ENCODE measurements at places on chromosomes 2 and 18.

GRCh38 chr2:143533846-143534245 lies 404.6 kb downstream of the ARHGAP15 start:
- no peak for DNase-seq

- no peak for DNase-seq
Measured at GRCh38 chr18:54777118-54777791, 51.0 kb upstream of the RAB27B start.

DNA sequence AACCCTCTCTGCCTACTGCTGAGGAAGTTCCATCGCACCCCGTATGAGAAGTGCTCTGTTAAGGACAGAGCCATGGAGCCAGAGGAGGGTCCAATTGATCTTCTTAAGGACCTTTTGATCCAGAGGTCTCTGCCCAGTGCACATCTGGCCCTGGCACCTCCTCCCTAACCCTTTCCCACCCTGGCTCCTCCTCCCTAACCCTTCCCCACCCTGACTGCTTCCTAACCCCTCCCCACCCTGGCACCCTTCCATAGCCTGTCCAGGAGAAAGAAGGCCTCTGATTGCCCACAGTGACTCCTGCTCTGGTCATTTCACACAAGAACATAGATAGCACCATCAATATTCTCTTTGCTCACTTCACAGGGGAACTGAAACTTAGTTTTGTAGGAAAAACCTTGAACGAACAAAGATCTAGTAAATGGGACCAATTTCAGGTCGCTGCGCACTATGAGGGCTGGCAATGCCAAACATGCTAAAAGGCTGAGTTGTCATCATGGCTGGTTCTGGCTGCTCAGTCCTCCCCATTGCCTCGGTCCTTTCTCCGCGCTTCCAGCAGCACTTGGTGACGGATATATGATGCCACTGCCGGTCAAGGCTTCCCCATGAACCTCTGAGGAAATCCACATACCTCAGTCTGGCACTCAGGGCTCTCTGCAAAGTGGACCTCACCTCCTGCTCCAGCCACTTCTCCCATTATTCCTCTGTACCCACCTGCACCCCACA lies 49.2 kb downstream of the PKDCC start:
- no peak for DNase-seq

- no peak for DNase-seq
Measured at GRCh38 chr2:201795607-201796477, 10.5 kb upstream of the CDK15 start.

DNA sequence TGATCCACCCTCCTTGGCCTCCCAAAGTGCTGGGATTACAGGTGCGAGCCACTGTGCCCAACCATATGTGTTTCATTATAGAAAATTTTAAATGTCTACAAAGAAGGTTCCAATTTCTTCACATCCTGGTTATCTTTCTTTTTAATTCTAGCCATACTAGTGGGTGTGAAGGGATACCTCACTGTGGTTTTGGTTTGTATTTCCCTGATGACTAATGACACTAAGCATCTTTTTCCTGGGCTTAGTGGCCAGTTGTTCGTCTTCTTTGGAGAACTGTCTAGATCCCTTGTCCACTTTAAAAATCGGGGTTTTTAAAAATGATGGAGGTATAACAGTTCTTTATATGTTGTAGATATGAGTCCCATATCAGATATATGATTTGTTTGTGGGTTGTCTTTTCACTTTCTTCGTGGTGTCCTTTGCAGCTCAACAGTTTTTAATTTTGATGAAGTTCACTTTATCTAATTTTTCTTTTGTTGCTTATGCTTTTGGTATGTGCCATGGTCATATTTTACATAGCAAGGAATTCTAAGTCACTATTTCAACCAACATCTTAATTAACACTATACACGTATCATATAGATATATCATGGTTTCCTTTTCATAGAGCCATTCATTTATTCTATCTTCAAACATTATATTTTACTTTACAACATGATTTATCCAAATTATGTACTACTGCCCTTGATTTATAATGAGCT lies 135.0 kb upstream of the RIOK3 start:
- DNase-seq = no peak

GRCh38 chr18:73942081-73942625 lies 205.5 kb downstream of the FBXO15 start:
- no peak for DNase-seq

DNA sequence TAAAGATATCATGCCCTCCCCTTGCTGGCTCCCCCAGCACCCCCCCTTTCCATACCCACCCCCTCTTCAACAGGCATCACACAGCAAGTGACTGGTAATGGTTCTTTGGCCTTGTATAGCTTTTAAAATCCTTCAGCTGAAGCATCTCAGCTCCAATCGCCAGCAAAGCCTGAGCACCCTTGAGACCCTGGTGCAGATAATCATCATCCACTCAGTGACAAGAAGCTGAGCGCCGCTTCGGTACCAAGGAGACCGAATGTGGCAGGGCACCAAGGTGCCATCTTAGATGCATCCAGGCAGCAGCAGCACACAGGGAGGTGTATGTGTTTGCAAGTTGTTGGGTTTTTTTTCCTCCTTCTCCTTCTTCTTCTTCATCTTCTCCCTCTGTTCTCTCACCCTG lies 232.7 kb downstream of the BCL11A start:
- DNase-seq = no peak

- no peak for DNase-seq
Measured at GRCh38 chr2:240203788-240204270, 63.4 kb upstream of the OTOS start.

DNA sequence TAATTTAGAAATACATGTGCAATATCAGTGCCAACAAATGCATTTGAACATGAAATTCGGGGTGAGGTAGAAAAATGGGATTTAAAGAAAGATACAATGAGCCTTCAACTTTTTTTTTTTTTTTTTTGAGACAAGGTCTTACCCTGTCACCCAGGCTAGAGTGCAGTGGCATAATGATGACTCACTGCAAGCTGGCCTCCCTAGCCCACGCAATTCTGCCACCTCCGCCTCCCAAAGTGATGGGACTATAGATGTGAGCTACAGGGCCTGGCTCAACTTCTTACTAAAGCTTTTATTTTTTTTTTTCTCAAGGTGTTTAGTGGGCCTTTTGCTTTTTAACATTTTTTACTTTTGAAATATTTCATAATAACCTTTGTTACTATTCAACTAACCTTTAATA lies 365.6 kb downstream of the LRRTM4 start:
- DNase-seq = no peak

DNA sequence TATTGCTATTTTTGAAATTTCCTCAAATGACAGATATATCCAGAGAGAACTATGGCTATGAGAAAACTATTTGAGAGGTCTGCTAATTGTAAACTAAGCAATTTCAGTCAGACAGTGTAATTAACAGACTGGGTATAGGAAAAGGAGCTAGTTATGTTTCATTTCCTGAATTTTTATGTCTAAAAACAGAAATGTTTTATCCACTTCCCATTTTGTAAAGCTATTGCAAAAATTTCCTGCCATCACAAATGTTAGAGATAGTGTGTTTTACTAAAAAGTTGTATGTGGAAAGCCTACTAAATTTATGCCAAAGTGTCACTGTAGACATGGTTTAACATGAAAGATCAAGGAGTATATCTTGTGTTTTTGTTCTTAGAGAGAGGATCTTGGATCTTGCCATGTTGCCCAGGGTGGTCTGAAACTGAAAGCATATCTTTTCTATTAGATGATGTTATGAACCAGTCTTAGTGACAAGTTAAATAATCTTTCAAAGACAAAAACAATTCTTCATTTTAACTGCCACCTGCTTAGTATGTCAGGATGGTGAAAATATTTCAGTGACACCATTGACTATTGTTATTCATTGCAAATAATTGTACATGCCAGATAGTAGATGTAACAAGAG lies 40.5 kb upstream of the ITPRID2 start:
- DNase-seq = no peak

DNA sequence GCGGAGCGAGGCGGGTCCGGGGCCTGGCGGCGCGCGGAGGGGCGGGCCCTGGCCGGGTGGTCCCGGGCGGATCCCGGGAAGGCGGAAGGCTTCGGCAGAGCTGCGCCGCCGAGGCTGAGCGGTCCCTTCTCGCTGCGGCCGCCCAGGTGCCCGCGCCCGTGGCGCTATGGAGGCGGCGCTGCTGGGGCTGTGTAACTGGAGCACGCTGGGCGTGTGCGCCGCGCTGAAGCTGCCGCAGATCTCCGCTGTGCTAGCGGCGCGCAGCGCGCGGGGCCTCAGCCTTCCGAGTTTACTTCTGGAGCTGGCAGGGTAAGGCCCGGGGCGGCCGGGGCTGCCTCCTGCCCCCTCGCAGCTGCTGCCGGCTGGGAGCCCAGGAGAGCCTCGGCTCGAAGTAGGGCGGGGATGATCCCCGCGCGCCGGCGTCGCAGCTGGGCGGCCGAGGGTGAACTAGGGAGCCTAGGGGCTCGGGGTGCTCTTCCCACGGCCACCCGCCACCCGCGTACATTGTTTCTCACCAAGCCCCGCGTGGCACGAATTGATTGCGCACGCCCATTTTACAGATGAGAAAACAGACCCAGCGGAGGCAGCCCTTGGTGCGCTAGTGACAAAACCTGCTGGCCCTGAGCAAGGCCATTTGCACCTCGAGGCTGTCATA lies at the start of gene SLC66A3:
TSS of gene SLC66A3 (plus strand) at position 87 of the 655 bp plus-strand sequence. CDS start at position 167, 80 bp downstream.
- no peak for DNase-seq

GRCh38 chr2:201058914-201059313 lies 12.6 kb downstream of the HYCC2 start:
- DNase-seq = no peak

DNA sequence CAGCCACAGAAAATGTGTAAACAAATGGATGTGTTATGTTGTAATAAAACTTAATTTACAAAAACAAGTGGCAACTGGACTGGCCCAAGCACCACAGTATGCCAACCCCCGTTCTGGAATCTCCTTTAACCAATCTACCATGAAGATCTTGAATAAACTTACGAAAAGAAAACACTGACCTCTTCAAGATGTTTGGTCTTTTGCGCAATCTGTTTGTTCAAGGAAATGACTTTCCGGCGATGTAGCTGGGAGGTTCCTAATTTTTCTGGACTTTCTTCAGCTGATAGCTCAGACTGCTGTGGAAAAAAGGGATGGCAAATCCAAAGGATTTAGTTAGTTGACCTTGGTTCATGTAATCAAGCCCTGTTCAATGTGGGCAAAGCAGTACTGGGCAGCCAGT lies 55.7 kb downstream of the CCDC93 start:
- DNase-seq = no peak

DNA sequence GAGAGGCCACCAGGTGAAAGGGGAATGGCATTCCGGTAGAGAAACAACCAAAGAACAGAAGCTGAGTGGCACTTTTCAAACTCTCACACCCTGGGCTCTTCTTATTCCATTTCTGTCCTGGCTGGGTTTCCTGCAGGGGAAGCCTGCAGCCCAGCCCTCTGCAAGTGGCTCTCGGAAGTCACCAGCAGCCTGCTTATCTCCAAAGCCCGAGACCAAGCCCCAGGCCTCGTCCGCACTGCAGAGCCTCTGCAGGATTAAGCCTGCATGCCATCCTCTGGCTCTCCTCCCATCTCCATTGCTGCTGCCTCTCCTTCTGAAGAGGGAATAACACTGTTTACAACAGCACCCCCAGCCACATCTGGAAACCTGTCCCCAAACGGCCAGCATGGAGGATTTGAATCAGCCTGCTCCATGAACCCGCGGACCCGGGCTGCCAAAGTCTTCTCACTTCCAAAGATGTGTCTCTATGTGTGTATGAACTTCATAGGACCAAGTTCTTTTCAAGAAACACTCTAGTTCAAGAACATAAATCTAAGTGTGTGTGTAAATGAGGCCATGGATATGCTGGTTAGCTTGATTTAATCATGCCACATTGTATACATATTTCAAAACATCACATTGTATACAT lies 54.2 kb downstream of the DIPK1C start:
- no peak for DNase-seq

GRCh38 chr2:11270891-11271290 lies 73.5 kb downstream of the ROCK2 start:
- no peak for DNase-seq

DNA sequence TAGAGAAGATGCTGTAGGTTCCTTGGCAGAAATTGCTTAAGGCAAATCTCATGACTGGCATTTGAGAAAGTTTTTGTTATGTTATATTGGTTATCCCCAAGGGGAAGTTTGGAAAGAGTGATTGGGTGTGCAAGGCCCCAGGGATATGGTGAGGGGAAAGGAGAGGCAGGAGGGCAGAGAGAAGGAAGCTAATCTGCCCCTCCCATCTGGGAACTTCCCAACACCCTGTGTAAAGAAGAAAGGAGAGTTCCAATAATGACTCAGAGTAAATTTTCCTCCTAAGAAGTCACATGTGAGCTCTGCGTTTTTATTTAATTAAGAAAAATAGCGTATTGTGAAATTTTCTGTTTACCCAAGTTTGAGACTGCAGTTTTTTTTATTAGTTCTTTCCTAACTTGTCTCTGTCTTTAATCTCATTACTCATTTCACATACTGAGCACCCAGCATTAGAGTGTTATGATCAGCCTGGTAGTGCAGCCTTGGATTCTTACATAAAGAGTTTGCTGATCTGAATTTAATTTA lies 3.1 kb upstream of the KYNU start:
- DNase-seq = no peak

DNA sequence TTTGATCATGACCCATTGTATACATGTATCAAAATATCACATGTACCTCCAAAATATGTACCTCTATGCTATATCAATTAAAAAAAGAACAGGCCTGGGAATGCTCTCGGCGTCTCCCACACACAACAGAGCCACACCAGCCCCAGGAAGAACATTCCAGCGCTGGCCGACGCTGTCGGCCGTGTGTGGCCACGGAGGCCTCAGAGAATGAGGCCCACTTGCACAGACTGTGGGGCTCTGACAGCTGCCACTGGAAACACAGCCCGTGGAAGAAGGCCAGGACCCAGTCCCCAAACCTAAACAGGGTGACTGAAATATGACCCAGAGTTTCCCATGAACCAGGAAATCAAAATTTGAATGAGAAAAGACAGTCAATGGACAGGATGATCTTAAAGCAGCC lies 69.7 kb downstream of the EIPR1 start:
- DNase-seq = no peak

DNA sequence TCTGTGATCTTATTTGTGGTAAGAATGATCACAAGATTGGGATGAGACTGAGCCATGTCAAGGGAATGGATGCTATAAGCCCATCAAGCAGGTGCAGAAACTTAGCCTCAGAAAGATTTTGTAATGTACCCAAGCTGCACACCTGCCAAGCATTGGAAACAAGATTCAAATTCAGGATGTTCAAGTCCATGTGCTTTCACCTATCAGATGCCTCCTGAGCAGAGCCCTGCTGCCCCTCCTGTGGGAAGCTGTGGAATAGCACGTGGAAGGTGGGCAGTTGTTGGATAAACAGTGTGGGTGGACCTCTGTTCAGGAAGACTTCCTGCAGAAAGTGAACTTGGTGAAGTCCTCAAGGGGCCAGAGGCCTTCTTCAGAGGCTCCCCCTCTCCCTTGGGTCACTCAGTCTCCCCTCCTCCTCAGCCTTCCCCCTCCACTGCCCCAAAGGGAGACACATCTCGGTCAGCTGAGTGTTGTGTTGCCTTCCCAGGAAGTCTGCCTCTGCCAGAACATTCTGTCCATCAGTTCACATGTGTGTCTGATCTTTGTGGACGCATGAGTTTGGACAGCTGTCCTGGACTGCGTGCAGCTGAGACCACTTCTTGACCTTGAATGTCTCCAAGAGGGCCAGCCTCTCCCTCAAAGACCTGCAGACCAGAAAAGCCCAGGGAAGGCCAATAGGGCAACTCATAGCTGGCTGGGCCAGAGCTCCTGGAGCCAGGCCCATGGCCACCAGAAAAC lies 186.1 kb downstream of the INHBB start:
- no peak for DNase-seq

GRCh38 chr2:240905176-240905781 lies 857 bp upstream of the CROCC2 start:
- no peak for DNase-seq
